ENCODE measurements at places on chromosomes 12 and 14.

GRCh38 chr12:80353254-80353653 is 90.8 kb upstream of the PTPRQ start:
- DNase-seq = no peak

DNA sequence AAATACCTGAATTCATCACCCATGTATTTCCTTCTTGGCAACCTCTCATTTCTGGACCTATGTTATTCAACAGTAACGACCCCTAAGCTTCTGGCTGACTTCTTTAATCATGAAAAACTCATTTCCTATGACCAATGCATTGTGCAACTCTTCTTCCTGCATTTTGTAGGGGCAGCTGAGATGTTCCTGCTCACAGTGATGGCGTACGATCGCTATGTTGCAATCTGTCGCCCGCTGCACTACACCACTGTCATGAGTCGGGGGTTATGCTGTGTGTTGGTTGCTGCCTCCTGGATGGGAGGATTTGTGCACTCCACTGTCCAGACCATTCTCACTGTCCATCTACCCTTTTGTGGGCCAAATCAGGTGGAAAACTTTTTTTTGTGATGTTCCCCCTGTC is 356 bp downstream of the OR4Q2 start:
- DNase-seq = no peak

GRCh38 chr12:65586796-65587195 is 237.5 kb upstream of the HMGA2 start:
- DNase-seq = no peak

DNA sequence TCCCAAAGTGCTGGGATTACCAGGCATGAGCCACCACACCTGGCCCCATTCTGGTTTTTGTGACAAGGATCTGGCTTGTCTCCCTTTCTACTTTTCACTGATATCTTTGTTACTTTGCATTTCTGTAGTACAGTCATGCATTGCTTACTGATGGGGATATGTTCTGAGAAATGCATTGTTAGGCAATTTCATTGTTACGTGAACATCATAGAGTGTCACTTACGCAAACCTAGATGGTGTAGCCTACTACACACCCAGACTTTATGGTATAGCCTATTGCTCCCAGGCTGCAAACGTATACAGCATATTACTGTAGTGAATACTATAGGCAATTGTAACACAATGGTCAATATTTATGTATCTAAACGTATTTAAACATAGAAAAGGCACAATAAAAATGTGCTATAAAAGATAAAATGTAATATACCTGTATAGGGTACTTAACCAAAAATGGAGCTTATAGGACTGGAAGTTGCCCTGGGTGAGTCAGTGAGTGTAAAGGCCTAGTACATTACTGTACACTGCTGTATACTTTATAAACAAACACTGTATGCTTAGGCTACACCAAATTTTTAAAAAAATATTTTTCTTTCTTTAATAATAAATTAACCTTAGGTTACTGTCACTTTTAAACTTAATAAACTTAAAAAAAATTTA is 16.0 kb downstream of the MRPL42 start:
- DNase-seq = no peak

GRCh38 chr14:105166571-105167302 is 1.8 kb downstream of the JAG2 start:
- DNase-seq = no peak

DNA sequence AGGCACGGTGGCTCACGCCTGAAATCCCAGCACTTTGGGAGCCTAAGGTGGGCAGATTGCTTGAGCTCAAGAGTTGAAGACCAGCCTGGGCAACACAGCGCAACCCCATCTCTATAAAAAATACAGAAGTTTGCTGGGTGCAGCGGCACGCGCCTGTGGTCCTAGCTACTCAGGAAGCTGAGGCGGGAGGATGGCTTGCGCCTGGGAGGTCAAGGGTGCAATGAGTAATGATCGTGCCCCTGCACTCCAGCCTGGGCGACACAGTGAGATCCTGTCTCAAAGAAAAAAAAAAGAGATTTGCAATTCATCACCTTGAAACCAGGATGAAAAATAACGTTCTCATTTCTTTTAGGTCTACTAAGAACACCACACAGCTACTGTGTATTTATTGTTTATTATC is 4.0 kb downstream of the STX2 start:
- DNase-seq = no peak

- DNase-seq = no peak
Measured at GRCh38 chr12:66944365-66944764, 265.5 kb upstream of the GRIP1 start.

DNA sequence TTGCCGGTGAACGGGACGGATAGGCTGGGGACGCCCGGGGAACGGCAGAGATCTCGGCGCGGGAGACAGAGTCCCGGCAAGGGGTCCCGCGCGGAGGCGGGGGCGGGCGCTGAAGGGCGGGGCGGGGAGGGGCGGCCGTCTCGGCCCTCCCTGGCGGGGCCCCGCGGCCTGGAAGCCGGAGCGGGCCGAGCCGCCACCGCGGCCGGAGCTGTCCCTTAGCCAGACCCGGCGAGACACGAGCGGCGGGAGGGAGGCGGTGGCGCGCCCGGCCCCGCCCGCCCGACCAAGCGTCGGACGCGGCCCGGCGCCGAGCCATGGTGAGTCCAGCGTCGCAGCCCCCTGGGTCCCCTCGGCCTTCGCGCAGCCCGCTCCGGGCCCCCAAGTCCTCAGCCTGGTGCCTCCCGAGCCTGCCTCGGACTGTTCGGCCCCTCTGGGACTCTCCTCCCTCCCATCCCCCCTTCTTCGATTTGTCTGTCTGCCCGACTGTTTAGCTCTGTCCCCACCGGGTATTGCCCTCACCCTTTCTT is at the start of gene ARHGEF40:
Gene ARHGEF40, plus strand, starts transcription at position 222 of the 527 bp plus-strand sequence. Its CDS starts 93 bp downstream, at position 315.
- peak; percentile 70 for DNase-seq

GRCh38 chr12:53983568-53983949 is 1.4 kb upstream of the HOXC10 start:
- no peak for DNase-seq

GRCh38 chr12:63893170-63893569 is 48.7 kb downstream of the SRGAP1 start:
- DNase-seq = no peak

- DNase-seq = no peak
Measured at GRCh38 chr12:74285773-74286172, 251.9 kb upstream of the ATXN7L3B start.

DNA sequence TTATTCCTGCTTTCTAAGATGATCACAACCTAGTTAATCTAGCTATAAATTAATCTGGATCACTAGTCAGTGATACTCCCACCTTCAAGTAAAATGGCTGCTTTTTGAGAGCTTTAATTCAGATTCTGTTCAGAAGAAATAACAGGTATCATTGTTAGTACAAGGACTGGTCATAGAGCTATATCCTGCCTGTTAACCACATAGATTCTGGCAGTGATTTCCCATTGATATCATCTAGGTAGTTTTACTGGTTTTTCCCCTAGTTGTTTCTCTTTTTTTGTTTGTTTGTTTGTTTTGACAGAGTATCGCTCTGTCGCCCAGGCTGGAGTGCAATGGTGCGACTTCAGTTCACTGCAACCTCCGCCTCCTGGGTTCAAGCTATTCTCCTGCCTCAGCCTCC is 39.0 kb upstream of the HIF1A start:
- no peak for DNase-seq

DNA sequence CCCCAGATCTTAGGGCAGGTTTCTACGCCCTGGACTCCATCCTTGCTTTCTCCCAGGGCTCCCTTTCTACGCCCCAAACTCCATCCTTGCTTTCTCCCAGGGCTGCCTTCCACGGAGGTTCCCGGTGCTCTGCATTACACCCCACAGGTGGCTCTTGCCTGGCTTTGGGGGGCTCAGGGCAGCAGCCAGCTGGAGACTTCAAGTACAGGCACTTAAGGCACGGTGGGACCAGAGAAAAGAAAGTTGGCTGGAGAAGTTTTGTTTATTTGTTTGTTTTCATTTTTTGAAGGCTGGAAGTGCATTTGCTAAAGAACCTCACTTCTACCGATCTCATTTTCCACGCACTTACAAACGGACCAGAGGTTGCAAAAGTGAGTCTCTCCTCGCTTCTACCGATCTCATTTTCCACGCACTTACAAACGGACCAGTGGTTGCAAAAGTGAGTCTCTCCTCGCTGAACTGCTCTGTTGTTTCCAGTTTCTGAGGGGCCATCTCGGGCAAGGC is 103.8 kb upstream of the MED13L start:
- no peak for DNase-seq
